ENCODE measurements at places on chromosomes 4 and X.

- DNase-seq = no peak
These were observed 344.5 kb upstream of the NR3C2 start for GRCh38 chr4:148786699-148787098.

DNA sequence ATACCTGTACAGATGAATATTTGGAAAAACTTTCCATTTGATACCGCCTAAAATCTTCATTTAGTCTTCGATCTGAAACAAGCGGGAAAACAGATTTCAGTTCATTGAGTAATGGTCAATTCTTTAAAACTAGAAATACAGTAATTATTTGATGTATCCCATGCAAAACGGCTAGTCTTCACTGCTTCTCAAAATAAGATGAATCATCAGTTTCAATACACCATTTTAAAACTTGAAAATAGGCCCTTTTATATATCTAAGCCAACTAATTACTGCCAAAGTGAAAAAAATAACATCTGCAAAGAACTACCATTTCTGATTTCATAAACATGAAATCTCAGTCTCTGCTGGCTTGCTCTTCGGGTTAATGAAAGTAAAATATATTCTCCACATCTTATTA is 11.0 kb downstream of the SCLT1 start:
- no peak for DNase-seq

DNA sequence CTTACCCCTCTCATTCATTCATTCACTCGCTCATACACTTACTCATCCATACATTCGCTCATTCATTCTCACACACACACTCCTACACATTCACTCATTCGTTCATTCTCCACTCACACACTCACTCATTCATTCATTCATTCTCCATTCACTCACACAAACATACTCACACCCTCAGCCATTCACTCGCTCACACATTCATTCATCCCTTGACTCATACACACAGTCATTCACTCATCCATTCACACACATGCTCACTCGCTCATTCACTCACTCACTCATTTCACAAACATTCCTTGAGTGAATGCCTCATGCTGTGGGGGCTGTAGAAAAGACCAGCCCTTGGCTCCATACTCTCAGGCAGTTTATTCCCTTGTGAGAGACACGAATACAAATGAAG is 151.1 kb upstream of the MAMLD1 start:
- DNase-seq = no peak

- DNase-seq = peak; percentile 49
These were observed 677 bp downstream of the PTPN13 start for GRCh38 chr4:86594559-86595425.

- DNase-seq = no peak
These were observed 99.4 kb downstream of the HPGD start for GRCh38 chr4:174422893-174423256.

DNA sequence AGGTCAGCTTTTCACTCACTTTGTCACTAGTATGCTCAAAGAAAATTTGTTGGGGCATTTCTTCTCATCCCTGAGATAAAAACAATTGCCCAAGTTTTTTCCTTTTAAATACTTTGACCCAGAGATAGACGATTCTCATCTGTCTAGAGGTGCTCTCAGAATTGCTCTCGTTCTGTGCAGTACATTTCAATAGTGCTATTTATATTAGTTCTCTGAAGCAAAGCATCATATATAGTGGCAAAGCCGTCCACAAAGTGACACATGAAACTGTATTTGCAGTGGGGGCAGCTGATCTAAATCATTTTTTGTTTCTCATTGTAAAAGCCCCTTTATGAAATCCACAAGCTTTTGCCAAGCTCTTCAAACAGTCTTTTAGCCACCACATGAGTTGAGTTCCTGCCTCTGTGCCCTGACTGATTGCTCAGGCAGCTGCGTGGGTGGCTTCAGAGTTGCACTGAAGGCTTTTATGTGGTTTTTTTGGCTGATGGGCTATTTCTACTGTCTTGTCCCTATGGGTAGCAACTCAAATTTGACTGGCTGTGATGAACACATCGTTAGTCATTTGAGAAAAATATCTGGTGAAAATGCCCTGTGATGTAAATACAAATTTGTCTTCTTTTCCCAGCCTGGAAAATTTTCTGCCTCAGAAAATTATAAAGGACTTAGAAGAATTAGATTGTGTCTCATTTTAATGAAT is 119.1 kb upstream of the OTUD4 start:
- no peak for DNase-seq

GRCh38 chr4:147596377-147596776 is 20.8 kb upstream of the TMEM184C start:
- no peak for DNase-seq

DNA sequence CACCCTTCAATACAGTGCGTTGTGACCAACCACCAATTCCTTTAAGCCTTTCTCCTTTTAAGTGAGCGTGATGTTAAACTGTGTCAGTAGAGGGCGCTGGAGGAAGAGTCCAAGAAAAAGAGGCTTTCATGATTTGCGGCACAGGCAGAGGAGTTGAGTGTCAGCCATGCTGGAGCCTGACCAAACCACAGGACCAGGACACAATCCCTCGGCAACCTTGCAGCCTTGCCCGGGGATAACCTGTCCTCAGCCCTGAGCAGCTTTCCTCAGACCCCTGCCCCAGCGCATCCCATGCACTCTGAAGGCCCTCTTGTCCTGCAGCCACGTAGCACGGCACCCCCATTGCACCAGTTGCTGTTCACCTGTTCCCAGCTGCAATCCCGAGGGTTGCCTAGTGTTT is 53.5 kb upstream of the SMIM31 start:
- DNase-seq = no peak

All from ovary (tissue), 10 donors.